ENCODE measurements at places on chromosomes 1 and 21. TPM values are rescaled to one million over a fixed set of nuclear protein-coding genes. Genes with fewer than 3 reads are reported as not detected.

GRCh38 chr21:36551321-36551720 is 71.4 kb upstream of the CLDN14 start:
- H3K4me1 ChIP-seq = peaks cover 10% of the 10 kb centered on the region
- DNase-seq = peak; percentile 56
- H3K27ac ChIP-seq = no peak overlapping the region
- no peaks in the 10 kb centered on the region for H3K36me3 ChIP-seq
- H3K27me3 ChIP-seq = peaks cover 43% of the 10 kb centered on the region

GRCh38 chr21:37582590-37582989 is 216.0 kb downstream of the DYRK1A start:
- peaks cover 1% of the 10 kb centered on the region for H3K36me3 ChIP-seq
- no peak overlapping the region for H3K4me3 ChIP-seq
- peaks cover 8% of the 10 kb centered on the region for H3K4me1 ChIP-seq
- H3K27ac ChIP-seq = no peak overlapping the region

DNA sequence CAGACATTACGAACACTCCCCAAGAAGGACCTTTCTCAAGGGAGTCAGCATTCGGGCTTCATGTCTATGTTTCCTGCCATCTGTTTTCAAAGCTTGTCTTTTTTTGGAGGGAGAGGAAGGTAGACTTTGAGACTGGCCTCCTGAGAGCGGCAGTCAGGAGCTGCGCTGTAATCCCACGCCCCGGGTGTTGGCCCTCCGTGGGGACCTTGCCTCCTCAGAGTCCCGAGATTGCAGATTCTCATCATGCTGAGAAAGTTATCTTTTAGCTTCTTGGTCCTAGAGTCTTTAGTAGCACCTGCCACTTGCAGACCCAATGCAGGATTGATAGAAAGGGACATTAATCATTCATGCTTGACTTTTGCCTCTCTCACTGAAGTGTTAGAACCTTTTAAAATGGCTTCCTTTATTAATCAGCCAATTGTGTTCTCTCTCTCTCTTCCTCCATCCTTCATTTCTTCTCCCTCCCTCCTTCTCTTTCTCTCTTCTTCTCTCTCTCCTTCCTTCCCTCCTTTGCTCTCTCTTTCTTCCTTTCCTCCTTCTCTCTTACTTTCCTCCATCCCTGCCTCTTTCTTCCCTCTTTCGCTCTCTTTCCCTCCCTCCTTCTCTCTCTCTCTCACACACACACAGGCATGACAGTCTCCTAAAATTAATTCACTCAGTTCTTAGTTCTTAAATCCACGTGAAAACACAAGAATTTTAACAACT is 25.2 kb upstream of the GNPAT start:
- H3K27ac ChIP-seq = no peak overlapping the region
- H3K27me3 ChIP-seq = peaks cover 22% of the 10 kb centered on the region
- no peak for DNase-seq
- peaks cover 6% of the 10 kb centered on the region for H3K4me1 ChIP-seq
- H3K36me3 ChIP-seq = no peaks in the 10 kb centered on the region

- H3K27me3 ChIP-seq = no peaks in the 10 kb centered on the region
- DNase-seq = no peak
- H3K4me3 ChIP-seq = no peak overlapping the region
Measured at GRCh38 chr1:176786274-176786673, 323.3 kb downstream of the PAPPA2 start.

- no peak for DNase-seq
- H3K4me3 ChIP-seq = peak overlapping the region; percentile 78
- H3K36me3 ChIP-seq = no peaks in the 10 kb centered on the region
Measured at GRCh38 chr1:200890818-200891773, 3.6 kb upstream of the INAVA start.

DNA sequence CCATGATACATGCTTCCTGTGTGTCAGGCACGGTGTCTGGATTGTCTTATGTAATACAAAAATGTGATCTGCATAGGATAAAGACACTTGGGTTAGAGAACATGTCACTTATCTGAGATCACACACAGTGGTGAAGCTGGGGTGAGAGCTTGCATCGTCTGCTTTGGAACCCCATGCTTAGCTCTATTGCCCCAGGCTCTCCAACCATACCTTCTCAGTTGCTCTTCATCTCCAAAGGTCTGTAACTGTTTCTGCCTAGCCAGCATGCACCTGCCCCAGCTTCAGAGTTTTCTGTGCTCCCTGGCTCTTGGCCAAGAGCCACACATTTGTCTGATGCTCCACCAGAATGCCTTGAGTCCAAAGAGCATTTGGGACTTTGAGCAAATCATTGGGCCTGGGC is 93.9 kb upstream of the COG2 start:
- DNase-seq = no peak
- H3K27ac ChIP-seq = no peak overlapping the region
- no peak overlapping the region for H3K4me3 ChIP-seq
- H3K36me3 ChIP-seq = no peaks in the 10 kb centered on the region
- no peaks in the 10 kb centered on the region for H3K4me1 ChIP-seq

GRCh38 chr1:199404191-199404590 is 623.3 kb upstream of the NR5A2 start:
- no peaks in the 10 kb centered on the region for H3K27me3 ChIP-seq
- H3K36me3 ChIP-seq = no peaks in the 10 kb centered on the region
- H3K4me3 ChIP-seq = no peak overlapping the region
- DNase-seq = no peak
- peak overlapping the region; percentile 95 for H3K27ac ChIP-seq
- H3K4me1 ChIP-seq = peaks cover 58% of the 10 kb centered on the region

DNA sequence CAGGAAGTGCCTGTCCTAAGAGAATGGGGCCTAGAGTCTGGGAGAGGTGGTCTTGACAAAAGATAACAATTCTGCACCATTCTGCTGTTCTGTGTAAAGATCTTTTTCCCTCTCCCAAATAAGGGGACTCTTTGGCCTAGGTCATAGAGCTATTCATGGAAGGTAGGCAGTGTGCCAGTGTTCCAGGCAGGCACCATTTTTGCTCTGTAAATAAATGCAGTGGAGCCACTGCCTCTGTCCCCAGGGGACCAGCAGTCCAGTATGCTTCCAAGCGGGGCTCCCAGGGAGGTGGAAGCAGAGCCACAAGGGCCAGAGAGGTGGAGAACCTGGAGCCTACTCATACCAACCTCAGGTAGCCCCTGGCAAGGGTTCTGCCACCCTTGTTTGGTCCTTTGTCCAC is 25.9 kb downstream of the KCNA2 start:
- H3K4me1 ChIP-seq = no peaks in the 10 kb centered on the region
- DNase-seq = no peak
- H3K36me3 ChIP-seq = no peaks in the 10 kb centered on the region
- H3K27me3 ChIP-seq = no peaks in the 10 kb centered on the region
- no peak overlapping the region for H3K27ac ChIP-seq
- H3K4me3 ChIP-seq = no peak overlapping the region

- no peaks in the 10 kb centered on the region for H3K27me3 ChIP-seq
- no peak overlapping the region for H3K4me3 ChIP-seq
- no peak overlapping the region for H3K27ac ChIP-seq
- peaks cover 17% of the 10 kb centered on the region for H3K4me1 ChIP-seq
Measured at GRCh38 chr1:103197216-103197615, 88.9 kb upstream of the COL11A1 start.

DNA sequence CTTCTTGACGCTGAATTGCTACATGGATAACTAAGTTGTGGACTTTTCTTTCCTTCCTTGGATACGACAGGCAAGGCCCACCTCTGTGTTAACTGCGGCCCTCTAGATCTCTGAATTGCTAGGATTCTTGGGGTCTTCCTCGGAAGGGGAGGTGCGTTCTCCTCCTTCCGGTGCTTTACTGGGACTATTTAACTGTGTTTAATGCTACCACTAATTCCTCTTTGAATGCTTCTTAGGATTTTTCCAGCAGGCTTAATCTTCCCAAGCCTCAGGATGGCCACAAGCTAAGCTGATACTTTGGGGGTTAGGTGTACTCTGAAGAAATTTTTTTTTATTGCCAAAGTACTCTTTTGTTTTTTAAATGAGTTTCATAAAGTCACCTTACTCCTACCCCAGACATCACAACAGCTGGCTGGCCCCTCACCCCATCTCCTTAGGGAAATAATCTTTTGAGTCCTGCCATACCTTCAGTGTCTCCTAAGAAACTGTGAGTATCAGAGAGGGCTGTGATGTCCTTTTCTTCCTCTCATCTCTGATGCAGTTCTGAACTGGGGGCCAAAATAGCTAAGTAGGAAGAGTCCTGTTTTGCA is 21.4 kb downstream of the KIRREL1 start:
- DNase-seq = no peak
- H3K4me1 ChIP-seq = peaks cover 98% of the 10 kb centered on the region
- peak overlapping the region; percentile 97 for H3K27ac ChIP-seq
- no peaks in the 10 kb centered on the region for H3K27me3 ChIP-seq
- H3K36me3 ChIP-seq = peaks cover 2% of the 10 kb centered on the region

AMY2A gene
- total RNA-seq = not detected

TTC24 gene
- not detected for total RNA-seq
